ENCODE measurements at places on chromosomes 6 and 20.

DNA sequence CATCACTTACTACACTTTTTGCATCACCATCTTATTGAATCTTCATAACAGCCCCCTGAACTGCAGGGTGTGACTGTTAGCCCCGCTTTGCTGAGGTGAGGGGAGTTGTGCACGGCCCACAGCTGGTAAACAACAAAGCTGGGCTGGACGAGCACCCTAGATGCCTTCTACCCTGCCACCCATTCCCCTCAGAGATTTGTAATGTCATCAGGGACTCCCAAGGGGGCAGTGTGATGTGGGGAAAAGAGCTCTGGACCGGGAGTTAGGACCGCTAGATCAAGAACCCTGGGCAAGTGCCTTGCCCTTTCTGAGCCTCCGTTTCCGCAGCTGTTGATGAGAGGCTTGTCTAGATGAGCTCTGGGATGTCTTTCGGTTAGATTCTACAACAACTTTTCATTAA is 20.9 kb downstream of the PKIG start:
- ATAC-seq = no peak

DNA sequence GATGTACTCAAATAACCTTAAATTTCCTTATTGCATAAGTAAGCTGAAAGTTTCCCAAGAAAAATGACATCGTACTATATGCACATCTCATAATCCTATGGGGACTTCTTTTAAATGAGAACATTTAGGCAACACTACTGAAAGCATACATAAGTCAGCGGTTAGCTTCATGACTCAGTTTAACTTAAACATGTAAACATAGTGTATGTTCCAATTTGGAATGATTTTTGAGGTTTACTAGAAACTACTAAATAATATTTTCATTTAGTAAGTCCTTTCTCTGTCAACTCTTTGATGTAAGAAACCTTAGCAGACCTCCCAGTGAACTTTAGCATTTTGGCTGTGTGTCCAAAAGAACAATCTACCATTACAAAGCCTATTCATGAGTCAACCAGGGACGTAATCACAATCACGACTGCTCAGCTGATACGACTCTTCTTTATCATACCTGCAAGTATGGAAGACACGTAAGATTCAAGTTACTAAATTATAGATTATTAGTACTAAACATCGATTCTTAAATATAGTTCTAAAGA is 19.3 kb downstream of the HIVEP2 start:
- ATAC-seq = peak; percentile 61

GRCh38 chr6:82488403-82488802 is 124.8 kb downstream of the TPBG start:
- ATAC-seq = no peak

DNA sequence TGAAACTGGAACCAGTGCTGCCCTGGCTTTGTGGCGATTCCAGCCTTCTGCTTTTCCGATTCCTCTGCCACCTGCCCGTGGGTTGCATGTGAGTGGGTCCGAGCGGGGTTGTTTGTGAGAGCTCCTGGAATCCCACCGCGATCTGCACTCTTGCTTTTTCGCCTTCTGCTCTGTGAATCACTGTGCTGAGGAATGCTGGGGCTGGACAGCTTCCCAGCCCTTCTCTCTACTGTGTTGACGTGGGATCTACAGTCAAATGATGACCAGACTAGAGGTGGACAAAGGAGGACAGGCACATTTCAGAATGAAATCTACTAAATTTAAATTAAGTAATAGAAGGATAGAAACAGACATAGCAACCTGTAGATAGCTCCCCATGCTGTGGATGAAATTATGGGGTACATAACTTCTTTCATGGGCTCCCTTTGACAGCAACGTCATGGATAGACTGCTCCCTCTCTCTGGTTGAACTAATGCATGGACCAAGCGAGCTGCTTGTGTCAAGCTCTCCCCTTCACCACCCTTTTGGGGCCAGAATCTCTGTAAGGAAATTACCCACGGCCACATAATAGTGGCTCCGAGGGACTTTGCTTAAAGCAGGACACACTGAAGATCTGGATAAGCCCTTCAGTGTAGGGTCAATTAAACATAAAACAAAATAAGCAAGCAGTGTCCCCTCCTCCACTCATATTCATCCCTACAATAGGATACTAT is 2.0 kb downstream of the FNDC1 start:
- no peak for ATAC-seq

DNA sequence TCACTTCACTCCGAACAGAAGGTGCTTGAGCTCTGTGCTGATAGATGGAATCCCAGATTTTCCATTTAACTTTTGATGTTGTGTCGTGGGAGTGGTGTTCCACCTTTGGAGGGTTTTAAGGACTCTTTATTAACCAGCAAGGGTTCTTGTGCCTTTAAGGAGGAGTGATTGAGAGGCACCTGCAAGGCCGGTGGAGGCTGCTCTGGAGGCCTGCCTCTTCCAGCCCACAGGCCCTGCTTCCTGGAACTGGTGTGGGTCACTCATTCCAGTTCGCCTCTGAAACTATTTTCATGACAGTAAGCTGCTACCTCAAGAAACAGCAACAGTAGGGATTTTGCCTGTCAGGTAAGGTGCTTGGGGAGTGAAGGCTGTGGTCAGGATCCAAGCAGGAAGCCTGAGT is 58.8 kb upstream of the APCDD1L start:
- ATAC-seq = no peak

DNA sequence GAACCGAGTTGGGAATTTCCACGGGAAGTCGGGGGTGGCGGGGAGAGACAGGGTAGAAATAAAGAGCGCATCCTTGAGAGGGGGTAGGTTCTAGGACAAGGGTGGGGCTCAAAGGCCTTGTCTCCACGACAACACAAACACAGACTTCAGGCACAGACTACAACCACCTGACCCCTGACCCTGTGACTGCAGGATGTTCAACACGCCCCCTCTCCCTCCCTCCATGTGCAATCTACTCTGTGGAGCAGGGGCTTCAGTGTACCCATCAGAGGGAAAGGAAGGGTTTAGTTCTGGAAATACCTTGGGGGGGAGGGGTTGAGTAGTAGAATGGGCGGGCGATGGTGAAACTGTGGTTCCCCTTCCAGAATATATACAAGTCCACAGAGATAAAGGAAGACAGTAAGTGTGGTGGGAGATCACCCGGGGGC is 651 bp upstream of the TAPBP start:
- peak; percentile 41 for ATAC-seq

DNA sequence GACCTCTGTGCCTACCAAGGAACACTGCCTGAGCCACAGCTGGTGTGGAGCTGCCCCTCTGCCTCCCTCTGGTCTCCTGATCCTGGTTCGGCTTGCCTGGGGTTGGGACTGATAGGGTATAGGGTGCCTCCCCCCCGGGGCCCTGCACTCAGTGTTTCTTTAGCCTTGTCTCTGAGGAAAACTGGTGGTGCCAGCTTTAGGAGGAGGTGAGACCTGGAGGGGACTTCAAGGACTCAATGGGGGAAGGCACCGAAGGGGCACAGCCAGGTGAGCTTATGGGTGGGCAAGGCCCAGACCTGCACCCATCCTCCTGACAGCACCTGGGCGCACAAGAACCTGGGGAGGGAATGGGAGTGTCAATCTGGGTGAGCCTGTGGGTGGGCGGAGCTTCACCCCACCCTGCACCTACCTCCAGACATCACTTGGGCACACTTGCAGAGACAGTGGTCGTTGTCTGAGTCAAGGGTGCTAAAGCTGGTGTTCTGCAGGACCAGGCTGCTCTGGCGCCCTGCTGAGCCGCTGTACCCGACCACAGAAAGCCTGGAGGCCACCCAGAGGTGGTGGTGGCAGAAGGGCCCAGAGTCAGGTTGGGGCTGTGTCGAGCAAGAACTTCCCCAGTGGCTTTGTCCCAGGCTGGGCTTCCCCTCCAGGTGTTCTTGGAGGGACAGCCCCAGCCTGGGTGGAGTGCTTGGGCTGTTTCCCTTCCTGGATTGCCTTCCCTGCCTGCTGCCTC is 40.5 kb downstream of the FAM110A start:
- no peak for ATAC-seq
